ENCODE measurements at places on chromosomes 4 and X.

GRCh38 chrX:7614616-7615015, 228.4 kb upstream of the VCX start:
- no peak for DNase-seq

DNA sequence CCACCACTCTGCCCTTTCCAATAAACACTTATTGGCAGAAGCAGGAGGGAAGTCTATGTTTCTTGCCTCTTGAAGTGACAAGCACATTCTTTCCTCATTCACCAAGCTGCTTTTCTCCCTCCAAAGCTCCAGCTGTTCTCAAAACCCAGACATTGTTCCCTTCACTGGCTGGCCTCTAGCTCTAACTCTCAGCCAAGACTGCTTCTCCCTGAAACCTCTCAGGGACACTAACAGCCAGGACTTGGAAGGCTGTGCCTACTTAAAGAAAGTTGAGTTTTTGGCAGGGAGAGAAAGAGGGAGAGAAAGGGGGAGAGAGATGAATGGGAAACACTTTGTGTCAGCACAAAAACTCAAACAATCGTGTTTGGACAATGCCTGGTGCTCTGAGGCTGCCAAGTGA, 99.5 kb downstream of the COX18 start:
- DNase-seq, result peak; percentile 38

- DNase-seq, result peak; percentile 53
Observed at GRCh38 chr4:158970812-158971211, 132.1 kb upstream of the RAPGEF2 start.

- no peak for DNase-seq
Observed at GRCh38 chr4:125370478-125370877, 55.7 kb downstream of the FAT4 start.

DNA sequence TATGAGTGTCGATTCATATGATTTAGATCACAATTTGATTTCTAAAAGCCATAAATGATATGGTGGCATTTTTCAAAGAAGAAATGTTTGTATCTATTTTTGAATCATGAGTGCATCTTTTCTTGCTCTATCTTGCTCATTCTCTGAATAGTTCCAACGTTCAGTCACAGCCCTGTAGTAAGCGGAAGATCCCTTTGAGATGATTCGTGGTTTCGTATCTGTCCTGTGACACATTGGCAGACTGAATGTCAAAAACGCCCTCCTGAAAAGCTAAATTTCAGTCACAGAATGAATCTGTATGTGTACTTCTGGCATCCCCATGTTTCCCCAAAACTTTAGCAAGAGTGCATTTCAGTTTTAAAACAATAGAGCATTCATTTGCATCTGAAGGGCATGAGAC, 1066.9 kb upstream of the TENM3 start:
- DNase-seq, result no peak

GRCh38 chr4:180808862-180809261, 1434.3 kb upstream of the TENM3 start:
- no peak for DNase-seq

Measured in eye (tissue), 1 donor.